ENCODE measurements at places on chromosomes 3 and 15.

GRCh38 chr3:58683001-58683458 lies 16.5 kb upstream of the FAM3D start:
- DNase-seq = no peak

GRCh38 chr15:62063825-62064635 lies 2.7 kb upstream of the C2CD4A start:
- no peak for DNase-seq

DNA sequence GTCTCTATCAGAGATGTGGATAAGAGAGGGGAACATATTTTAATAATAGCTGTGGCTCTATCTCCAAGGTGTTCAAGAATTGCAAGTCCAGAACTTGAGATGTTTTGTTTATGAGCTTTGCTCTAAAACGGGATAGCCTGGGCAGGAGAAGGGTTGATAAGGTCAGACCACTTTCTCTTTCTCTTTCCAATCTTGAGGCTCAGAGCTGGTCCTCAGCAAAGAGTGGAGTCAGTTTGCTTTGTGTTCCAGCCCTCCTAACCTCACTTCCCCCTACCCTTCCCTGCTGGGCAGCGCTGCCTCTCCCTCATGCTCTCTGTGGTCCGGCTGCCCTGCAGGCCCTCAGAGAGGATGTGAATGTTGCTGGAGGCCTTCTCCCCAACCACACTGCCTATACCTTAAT lies 13.8 kb downstream of the KLHL6 start:
- DNase-seq = no peak

DNA sequence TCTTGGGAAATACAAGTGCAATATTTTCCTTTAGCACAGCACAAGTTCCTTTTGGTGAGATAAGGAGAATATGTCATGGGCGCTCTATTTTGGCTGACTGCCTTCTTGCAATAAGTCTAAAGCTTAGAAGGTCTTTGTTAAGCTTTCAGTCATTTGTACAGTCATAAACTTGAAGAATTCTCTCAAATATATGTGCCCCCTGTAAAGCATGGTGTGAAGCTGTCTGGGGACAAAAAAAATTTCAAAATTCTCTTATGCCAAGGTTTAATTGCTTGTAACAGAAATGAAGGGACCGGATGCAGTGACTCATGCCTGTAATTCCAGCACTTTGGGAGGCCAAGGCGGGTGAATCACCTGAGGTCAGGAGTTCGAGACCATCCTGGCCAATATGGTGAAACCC lies 21.7 kb upstream of the ARID3B start:
- no peak for DNase-seq

DNA sequence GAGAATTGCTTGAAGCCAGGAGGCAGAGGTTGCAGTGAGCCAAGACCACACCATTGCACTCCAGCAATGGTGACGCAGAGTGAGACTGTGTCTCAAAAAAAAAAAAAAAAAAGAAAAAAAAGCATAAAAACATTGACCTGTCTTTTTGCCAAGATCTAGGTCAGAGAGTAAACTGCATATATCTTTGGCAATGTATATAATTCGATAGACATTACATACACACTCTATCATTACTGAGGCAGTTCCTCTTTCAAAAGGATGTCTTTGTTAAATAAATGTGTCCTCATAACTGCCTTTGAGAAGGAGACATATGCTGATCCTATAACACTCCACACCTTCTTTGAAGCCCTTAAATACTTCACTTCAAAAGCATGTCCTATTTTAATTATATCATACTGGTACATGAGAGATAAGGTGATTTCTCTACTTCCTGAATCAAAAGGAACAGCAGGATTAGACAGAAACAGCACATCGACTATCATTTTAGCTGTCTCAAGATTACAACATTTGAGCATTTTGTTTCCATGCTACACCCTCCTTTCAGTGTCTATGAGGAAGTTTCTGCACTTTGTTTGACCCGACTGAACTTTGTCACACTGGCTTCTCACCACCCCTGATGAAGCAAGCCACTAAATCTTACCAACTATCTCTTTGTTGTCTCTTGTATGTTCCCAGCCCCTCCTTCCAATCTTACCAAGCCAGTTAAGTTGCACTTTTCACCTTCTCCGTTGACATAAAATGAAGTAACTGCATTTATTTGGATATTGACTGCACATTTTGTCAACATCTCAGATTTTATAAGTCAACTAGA lies 335.8 kb downstream of the MECOM start:
- no peak for DNase-seq

GRCh38 chr3:167736264-167736787 lies 805 bp downstream of the SERPINI1 start:
- DNase-seq = no peak

GRCh38 chr3:117297541-117297940 lies 588.0 kb downstream of the TUSC7 start:
- DNase-seq = no peak

GRCh38 chr3:12187448-12188327 lies 29.0 kb upstream of the TIMP4 start:
- no peak for DNase-seq

GRCh38 chr3:195117978-195118581 lies 152.9 kb downstream of the XXYLT1 start:
- no peak for DNase-seq

GRCh38 chr3:37214076-37214475 lies 39.7 kb upstream of the LRRFIP2 start:
- DNase-seq = no peak
